Epithelial cell of esophagus (primary cell): ENCODE measurements at places on chromosomes 12 and 14.

DNA sequence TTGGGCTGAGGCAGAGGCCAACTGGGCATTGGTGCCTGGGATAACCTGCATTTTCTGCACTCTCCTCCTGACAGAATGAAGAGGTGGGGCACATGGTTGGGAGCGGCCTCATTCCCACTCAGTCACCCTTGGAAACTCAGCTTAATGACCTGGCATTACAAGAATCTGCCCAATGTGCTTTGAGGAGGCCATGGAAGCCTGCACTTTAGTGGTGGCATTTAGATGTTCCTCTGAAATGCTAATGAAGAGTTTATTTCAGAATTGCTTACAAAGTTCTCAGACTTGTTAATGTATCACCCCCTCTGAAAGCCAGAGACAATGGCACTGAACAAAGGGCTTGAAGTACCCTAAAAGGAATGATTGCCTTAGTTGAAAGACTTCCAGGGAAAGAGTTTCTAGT lies 71.4 kb upstream of the PARP11 start:
- no peak for DNase-seq

DNA sequence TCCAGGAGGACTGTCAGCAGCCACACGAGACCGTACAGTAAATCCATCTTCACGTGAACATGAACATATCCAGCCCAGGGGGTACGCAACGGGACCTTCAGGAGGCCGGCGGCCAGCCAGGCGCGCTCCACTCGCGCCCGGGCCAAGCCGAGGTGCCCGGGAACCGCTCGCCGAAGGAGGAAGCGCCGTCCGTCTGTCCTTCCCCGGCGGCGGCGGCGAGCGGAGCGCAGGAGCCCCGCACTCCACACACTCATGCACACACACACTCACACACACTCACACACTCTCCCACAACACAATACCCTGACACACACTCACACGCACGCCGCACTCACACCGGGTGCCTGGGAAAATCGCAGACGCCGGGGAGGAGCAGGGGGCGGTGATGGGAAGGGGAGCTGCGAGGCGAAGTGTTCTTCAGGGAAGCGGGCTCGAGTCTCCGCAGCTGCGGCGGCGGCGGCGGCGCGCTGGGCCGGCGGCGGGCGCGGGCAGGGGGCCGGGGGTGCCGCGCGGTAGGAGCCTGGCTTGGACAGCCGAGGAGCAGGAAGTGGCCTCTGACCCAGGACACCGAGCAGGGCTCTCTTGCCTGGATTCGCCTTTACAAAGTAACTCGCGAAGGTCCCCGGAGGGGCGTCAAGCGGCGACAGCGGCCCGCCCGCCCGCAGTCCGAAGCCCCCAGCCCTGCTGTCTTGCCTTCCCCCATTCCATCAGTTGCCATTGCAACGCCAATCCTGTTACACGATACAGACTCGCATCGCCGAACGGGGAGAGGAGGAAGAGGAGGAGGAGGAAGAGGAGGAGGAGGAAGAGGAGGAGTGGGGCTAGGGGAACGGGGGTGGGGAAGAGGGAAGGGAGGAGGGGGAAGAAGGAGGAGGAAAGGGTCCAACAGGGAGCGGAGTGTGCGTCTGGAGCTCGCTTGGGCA lies 601 bp downstream of the MDGA2 start:
- no peak for DNase-seq

DNA sequence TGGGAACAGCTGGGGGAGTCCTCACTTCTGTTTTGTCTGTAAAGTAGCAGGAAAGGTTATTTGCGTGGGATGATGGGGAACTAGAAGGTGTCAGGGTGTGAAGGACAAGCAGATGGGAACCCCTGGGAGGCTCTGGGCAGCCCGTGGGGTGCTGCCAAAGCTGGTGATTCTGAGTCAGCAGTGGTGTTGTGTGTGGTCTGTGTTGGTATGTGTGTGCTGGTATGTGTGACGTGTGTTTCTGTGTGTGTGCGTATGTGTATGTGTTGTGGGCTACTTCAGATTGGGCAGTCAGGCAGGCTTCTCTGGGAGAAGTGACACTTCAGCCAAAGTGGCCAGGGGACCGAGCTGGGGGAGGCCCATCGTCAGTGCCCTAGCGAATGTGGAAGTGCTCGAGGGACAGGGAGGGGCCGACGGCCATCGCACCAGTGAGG lies 15.3 kb upstream of the BDKRB2 start:
- no peak for DNase-seq

DNA sequence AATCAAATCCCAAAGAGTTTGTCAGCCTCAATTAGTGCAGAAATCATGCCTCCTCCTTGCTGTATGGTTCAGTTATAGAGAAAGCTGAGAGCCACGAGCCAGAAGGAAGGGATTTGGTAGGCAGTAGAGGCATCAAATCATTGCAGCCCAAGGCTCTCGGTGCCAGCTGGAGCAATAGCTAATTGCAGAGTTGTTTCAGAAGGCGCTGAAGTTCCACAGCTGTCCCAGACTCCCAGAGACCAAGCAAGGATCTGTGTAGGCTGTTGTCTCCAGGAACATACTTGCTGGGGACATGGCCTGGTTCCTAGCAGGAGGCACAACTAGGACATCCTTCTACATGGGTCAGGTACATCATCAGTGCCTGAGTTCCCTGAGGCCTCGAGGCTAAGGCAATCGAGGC lies 80.4 kb upstream of the WSCD2 start:
- no peak for DNase-seq

DNA sequence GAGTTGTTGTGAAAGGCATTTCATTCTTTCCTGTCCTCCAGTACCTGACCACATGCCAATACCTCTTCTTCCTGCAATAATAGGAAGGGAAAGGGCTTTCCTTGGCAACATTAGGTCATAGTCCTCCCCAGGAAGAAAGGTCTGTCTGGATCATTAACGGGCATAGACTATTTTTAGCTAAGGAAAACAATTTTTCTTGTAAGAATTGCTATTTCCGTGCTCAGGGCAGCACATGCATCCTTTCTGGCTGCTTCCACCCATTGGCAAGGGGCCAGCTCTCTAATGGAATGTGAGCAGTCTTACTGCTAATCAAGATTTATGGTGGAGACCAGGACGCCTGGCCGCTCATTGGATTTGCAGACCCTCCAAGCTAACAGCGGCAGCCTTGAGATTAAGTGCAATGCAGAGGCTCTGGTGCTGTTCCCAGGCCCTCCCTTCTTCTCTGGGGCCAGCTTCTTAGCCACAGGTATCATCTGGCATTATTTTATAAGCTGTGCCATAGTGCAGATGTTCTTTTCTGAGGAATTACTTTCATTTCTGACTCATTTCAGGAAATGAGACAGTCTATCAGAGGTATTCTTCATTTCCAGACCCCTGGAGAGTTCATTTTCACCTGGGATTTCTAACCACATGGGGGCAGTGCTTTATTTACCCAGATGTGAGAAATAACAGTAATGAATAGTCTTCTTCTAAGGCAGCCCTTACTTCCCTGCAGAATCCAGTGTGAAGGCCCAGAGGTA lies 52.9 kb downstream of the ANO6 start:
- DNase-seq: peak; percentile 78
